Activated T-cell treated with anti-CD3 and anti-CD28 coated beads for 24 hours (primary cell): ENCODE measurements at places on chromosomes 1 and 21.

GRCh38 chr1:245248231-245248731 is 93.5 kb downstream of the KIF26B start:
- no peak for DNase-seq

DNA sequence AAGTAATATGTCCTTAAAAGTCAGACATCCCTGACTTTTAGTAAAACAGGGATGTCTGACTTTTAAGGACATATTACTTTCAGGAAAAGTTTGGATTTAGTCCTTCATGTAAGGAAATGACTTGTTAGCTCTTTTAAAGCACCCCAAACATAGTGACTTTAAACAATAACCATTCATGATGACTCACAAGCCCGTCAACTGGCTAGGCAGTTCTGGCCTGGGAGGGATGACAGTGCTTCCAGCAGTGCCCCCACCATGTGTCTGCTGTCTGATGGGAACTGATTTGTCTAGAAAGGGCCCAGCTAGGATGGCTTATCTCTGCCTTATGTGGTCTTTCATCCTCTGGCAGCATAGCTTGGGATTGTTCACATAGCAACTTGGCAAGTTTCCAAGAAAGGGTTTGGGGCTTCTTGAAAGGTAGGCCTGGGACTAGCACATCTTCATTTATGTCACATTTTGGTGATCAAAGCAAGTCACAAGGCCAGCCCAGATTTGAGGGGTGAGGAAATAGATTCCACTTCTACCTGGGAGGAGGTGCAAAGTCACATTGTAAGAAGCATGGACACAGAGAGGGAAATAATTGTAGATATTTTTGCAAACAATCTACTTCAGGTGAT is 143.5 kb downstream of the C1orf94 start:
- no peak for DNase-seq

DNA sequence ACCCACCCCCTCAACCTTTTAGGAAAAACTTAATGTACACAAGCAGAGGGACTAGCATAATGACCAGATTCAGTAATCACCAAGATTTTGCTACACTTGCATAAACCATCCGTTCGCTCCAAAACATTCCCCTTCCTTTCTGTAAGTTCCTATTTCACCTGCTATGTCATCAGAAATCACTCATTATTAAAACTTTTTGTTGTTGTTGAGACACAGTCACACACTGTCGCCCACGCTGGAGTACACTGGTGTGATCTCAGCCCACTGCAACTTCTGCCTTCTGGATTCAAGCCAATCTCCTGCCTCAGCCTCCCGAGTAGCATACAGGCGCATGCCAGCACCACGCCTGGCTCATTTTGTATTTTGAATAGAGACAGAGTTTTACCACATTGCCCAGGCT is 3.4 kb downstream of the MRPL20 start:
- no peak for DNase-seq

DNA sequence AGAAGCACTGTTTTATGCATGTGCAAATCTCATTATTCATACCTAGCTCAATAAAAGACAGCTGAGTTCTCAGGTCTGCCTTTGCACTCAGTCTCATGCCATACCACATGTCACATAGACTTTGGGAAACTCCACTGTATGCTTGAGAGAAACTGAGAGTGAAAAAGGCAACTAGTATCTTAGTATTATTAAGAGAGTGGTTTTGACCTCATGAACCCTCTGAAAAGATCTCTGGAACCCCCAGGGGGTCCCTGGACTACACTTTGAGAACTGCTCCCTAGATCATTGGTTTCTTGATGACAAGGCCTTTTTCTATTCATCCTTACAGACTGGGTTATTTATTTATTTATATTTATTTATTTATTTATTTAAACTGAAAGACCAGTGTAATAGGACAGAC is 3.7 kb upstream of the RHEX start:
- DNase-seq, result no peak

DNA sequence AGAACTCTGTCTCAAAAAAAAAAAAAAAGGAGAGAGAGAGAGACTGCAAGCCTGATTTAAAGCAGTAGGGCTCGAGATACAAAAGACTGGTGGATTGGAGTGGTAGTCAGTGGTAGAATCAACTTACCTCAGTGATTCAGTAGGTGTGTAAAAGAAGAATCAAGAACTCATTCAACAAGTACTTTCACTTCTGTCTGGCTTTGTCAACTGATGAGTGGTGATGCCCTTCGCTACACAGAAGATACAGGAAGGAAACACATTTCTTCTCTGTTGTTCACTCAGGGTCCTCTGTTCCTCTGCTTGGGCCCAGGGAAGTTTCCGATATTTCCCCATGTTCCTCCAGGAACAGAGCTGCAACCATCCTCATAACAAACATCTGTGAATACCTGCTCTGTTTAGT is 68.6 kb upstream of the COG2 start:
- DNase-seq, result no peak

- no peak for DNase-seq
These were observed 3.0 kb upstream of the PDC start for GRCh38 chr1:186463926-186464325.

- DNase-seq, result no peak
These were observed 27.9 kb downstream of the CASZ1 start for GRCh38 chr1:10768552-10768951.

DNA sequence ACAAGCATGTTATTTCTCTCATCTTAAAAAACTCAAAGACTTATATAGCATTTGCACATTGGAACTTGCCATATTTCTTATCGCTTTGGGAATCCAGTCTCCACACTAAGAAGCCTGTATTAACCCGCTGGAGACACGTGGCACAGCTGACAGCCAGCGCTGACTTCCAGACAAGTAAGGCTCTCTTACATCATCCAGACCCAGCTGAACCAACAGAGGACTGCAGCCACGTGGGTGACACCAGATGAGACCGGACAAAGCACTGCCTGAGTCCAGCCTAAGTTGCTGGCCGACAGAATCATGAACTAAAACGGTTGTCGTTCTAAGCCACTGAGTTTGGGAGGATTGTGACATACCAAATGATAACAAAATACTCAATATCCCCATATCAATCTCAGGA is 6.3 kb upstream of the CD247 start:
- DNase-seq, result no peak

DNA sequence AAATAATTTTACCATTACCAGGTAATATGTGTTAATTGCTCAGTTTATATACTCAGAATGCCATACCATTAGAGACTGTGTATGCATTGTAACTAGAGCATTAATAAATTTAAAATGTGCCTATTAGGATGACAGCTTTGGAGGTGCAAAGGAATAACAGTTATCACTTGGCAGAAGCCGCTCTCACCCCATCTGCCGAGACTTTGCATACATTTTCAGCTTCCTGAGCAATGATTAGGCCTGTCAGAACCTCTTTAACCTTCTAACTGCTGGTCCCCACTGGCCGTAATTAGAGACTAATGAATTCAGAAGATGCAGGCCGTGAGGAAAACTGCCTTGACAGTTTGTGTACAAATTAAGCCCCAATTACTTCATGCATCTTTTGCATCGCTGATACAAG is 158.0 kb upstream of the PROX1 start:
- DNase-seq, result no peak

DNA sequence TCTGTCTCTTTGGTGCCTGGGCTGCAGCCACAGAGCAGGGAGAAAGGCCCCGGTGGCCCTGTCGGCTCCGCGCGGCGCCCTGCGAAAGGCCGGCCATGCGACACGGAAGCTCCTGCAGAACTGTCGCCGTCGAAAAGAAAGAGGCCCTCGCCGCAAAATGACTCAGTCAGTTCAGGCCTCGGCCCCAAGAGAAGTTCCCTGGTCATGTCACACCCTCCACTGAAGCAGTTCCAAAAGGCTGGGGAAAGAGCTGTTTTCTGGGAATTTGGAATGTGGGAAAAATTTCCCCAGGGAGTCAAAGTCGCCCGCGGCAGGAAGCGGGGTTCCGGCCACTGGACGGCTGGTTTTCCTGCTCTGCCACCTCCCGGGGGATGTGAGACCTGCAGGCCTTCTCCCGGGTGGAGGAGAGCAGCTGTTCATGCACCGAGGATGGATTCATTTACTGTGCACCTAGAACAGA is 115.8 kb upstream of the ZNF678 start:
- DNase-seq, result no peak

GRCh38 chr1:8503842-8504241 is 185.9 kb downstream of the SLC45A1 start:
- DNase-seq, result no peak

DNA sequence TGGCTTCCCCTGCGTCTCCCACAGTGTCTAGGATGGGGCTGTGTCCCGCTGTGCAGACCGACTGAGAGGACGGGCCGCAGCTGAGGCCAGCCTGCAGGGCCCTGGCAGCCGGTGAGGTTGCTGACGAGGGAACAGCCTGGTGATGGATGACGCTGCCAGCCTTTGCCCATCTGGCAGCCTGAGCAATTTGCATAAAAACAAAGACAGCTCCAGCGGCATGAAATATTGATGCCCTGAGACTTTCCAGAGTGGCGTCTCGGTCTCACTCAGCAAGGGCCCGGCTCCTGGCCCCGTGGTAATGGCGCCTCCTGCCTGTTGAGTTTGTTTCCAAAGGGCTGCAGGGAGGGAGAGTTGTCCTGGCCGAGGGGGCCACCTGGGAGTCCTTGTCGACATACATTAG is 19.1 kb upstream of the KCNA10 start:
- no peak for DNase-seq

DNA sequence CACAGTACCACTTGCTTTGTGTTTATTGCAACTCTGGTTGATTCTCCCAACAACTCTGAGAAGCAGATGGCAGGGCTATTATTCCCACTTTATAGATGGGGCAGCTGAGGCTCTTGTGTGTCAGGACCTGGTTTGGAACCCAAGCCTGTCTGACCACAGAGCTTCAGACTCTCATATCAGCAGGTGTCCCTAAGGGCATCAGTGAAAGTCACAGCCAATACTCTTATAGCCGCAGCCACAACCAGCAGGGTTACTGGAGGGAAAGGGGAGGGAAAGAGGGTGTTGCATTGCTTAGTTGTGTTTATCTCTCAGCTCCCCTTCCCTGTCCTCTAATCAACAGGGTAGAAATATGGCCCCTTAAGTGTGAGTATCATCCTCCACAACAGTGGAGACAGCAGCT is 304.0 kb downstream of the RRAGC start:
- DNase-seq, result no peak

GRCh38 chr1:108208724-108209446 is 8.7 kb upstream of the SLC25A24 start:
- no peak for DNase-seq

DNA sequence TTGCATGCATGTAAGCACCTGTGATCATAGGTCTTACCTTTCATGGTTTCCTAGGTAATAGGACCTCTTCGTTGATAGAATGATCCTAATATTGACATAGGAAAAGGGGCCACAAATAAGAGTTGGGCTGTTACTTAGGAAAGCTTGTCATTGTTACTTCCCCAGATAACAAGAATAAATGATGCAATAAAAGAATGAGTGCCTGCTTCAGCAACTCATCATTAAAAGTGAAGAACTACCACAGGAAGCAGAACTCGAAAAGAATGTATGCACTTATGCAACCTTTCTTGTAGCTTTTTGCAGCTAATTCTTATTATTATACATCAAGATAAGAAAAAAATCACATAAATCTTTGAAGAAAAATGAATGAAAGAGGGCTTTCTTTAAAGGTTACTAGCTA is 548.6 kb downstream of the LTN1 start:
- DNase-seq, result no peak

GRCh38 chr21:41857771-41858300 is 21.3 kb downstream of the PRDM15 start:
- DNase-seq, result no peak

DNA sequence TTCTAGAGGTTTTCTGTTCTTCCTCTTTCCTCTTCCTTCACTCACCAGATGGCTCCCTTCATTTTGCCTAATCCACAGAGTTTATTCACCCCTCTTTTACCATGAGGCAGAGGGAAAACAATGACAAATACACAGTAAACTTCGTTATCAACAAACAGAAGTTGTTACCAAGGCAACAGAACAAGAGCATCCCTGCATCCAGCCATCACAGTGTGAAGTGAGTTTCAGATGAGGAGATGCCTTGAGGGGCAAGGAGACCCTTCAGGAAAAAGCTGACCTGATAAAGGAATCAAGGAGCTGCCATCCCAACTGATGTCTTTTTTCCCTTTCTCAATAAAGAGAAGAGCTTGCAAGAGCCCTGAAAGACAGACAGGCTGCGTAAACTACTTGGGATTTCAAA is 195.3 kb downstream of the BRINP2 start:
- DNase-seq, result no peak

DNA sequence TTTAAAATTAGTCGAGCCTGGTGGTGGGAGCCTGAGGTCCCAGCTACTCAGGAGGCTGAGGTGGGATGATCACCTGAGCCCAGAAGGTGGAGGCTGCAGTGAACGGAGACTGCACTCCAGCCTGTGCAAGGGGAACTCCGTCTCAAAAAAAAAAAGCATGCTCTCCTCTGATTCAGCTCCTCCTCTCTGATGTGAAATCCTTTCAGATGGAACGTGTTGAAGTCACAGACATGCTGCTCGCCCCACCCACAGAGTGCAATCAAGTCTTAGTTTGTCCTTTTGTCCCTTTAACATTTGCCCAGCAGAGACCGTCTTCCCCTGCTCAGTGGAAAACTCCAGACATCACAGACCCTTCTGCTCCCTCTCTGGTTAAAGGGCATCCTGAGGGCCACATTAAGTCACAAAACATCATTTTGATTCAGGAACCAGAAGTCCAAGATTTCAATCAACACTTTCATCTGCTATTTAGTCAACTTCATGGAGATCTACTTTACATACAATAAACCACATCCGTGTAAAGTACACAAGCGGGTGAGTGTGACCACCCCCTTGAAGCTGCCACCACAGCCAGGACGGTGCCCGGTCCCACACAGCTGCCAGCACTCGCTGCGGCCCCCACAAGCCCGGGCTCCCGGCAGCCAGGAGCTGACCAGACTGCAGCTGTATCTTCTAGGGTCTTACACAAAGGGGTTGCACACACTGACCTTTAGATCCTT is 18.9 kb upstream of the RNF223 start:
- DNase-seq, result no peak

DNA sequence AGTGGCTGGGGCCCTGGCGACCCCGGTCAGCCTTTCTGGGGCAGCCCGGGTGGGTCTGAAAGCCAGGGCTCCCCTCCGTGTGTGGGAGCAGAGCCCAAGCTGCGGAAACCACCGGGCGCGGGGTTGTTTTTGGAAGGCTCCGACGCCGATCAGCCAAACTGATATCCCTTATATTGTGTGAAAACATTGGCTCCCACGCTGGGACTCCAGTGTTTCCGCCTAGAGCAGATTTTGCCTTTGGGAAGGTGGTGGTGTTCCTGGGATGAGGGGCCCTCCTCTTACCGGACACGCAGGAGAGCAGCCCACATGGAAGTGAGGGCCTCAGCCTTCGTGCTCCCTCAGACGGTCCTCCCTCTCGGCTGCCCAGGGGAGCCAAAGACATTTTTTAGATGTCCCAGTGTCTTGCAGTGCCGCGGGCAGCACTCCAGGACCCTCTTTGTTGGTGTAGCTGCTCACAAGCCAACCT is 54.3 kb downstream of the NGF start:
- DNase-seq, result no peak

- no peak for DNase-seq
These were observed 100.5 kb downstream of the UBR4 start for GRCh38 chr1:19109545-19109944.

DNA sequence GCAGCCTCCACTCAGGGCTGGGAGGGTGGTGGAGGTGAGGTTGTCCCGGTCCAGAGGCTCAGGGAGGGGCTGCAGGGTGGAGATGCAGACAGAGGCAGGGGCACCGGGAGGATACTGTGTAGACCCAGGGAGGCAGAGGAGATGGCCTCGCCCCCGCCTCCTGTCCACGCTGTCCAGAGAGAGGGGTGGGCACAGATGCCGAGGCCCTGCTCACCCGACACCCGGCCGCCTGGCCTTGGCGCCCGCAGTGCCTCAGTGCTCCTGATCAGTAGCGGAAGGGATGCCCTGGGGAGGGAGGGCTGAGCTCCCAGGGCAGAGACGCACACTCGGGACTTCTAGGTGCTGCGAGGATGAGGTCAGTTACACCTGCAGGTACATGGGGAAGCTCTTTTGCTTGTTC is 102.7 kb upstream of the TTC34 start:
- no peak for DNase-seq
